ENCODE measurements at places on chromosomes 16 and 17.

DNA sequence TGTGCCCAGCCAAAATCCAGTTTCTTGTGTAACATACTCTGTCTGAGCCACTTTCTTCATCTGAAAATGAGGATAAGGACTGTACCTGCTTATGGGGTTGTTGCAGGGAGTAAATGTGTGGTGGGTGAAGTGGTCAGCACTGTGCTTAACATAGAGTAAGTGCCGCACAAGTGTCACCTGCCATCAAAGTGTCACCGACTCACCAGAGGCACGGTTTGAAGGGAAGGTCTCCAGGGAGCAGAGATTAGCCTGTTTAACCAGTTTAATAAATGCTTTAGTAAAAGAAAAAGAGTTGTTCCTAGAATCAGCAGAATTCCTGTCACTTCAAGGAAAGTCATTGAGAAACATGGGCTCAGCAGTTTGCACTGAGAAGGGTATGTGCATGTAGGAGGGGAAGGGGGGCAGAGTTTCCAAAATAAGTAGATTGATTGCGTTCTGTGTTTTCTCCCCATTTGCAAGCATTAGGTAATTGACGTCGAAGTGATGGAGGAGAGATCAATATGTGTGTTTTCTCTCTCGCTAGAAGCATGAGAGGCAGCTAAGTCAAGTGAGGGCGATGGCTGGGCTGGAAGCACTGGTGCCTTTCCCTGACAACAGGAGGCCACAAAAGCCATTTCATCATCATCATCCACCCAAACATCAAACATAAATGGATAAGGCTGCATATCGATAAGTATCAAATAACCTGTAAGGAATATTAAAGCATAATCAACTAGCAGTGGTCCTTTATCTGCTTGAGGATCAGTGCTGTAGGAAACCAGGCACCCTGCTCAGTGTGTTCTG, 19.1 kb downstream of the FAM20A start:
- no peak for DNase-seq

DNA sequence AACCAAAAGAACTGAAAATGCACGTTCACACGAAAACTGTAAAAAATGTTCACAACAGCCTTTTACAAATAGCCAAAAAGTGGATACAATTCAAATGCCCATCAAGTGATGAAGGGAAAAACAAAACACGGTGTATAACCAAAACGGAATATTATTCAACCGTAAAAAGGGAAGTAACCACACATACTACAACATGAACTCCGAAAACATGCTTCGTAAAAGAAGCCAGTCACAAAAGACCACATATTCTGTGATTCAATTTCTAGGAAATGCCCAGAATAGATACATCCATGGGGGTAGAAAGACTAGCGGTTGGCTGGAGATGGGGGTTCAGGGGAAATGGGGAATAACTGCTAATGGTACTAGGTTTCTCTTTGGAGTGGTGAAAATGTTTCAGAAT, 81.5 kb upstream of the TRAP1 start:
- no peak for DNase-seq

- no peak for DNase-seq
Measured at GRCh38 chr17:44901411-44901921, 2.2 kb upstream of the EFTUD2 start.

DNA sequence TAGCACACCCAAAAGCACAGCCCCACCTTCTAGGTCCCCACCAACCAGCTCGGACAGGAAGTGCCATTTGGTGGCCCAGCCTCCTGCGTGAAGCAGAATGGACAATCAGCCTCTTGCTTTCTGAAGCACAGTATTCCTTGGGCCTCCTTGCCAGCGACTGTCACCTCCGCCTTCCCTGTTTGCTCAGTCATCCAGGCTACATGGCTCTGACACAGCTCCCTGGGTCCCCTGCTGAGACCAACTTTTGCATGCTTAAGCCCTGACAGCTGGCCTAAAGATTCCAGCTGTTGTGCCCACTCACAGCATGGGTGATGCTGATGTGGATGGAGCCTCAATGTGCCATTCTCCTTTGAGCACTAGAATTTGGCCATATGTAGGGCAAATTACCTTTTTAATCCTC, 4.5 kb upstream of the CACNG5 start:
- no peak for DNase-seq

DNA sequence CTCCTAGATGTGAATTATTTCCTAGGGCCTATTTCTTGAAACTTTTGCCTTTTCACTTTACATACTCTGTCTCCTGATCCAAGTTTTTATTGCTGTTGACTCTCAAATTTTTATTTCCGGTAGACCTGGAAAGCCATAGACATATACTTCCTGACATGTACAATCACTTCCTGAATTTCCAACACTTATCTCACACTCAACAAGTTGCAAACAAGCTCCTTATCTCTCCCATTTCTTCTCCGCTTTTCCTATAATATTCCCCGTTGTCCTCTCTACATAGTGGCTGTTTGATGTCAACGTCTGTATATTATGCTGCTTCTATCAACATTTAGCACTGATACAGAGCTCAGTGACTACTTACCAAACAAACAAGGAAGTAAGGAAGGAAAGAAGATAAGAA, 59.3 kb downstream of the IKZF3 start:
- no peak for DNase-seq

GRCh38 chr17:44283344-44284023, 15.5 kb upstream of the SLC4A1 start:
- no peak for DNase-seq

DNA sequence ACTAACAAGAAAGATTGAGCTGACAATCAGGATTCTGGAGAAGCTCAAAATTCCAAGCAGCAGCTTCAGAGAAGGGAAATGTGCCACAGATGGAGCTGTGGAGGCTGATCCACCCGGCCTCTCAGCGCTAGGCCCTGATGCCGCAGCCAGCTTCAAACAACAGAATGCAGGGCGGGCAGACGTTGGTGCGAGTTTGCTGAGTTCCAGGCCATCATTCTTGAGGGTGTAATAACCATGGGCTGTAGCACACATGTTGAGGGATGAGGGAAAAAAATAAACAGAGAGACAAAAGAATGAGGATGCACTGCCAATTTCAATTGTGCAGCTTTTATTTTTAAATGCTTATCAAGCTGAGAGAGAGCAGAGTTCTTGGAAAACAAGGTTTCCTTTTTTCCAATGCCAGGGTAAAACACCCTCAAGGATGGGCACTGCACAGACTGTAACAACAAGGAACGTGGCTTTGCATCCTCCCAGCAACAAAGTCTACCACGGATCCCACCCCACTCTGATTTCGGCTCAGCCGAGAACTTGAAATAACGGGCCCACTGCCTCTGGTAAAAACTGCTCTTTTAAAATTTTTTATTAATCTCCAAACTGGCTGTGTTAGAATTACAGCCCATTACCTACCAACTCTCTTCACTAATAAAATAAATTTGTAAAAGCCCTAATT, 90.2 kb downstream of the SMG6 start:
- no peak for DNase-seq

GRCh38 chr17:55238931-55239297, 25.8 kb upstream of the HLF start:
- no peak for DNase-seq

GRCh38 chr16:79679334-79679733, 78.8 kb upstream of the MAF start:
- DNase-seq, result no peak

GRCh38 chr17:38511150-38512108, 83.2 kb downstream of the ARHGAP23 start:
- no peak for DNase-seq

- no peak for DNase-seq
Measured at GRCh38 chr17:20979792-20980083, 63.1 kb downstream of the USP22 start.
